Epithelial cell of proximal tubule (primary cell): ENCODE measurements at places on chromosomes 11 and 22. TPM values are rescaled to one million over a fixed set of nuclear protein-coding genes. Genes with fewer than 3 reads are reported as not detected.

- no peak for DNase-seq
Observed at GRCh38 chr11:115194802-115195110, 309.5 kb downstream of the CADM1 start.

DNA sequence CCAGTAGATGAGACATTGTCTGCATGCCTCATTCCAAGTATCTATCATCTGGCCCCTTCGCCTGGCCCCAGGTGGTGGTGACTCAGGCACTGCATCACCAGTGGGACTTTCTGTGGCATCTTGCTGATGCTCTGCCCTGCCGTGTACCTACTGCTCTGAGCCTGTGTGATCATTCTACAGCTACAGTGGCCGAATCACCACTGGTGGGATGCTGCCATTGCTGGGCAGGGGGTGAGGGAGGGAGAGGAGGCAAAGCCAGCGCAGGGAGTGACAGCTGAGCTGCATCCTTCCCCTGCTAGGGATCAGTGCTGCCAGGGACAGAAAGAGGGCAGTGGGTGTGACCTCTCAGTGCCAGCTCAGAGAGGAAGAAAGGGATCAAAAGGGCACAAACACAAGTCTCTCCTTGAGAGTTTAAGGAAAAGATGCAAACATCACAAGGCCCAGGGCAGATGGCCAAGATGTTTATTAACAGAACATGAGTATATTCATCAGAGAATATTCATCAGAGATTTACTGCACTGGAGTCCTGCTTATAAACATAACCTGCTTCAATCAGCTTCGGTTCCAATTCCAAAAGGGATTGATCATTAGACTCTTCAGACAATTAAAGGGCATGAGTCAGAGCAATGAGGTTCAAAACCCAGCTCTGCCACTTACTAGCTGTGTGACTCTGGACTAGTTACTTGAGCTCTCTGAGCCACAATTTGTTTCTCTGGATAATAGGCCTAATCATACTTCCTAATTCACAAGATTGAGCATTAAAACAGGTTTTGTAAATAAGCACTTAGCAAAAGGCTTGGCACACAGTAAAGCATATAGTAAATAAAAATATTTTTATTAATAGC lies 109.8 kb downstream of the NAT10 start:
- no peak for DNase-seq

DNA sequence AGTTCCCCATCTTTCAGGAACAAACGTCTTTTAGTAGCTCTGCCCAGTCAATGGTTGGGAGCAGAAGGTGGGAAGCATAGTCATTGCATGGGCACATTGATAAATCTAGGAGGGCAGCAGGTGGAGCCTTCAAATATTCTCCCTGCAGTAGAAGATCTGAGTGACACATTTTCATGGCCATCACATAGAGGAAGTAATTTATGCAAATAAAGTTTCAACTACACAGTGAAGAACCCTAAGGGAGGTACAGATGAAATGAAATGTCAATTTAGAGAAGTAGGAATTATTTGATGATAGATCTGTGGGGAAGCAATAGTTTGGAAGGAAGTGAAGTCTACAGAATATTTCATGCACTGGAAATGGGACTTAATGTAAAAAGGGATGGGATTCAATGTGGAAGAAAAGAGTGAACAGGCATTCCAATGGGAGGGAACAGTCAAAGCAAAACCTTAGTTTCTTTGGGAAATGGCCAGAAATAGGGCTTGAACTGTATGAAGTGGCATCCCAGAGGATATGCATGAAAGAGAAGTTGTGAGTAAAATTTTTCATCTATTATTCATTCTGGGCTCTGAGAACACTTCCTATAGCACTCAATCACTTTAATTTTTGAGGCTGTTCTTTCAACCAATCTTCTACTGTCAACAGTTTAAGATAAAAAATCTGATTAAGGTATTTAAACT lies 256.2 kb upstream of the LUZP2 start:
- DNase-seq = no peak

DNA sequence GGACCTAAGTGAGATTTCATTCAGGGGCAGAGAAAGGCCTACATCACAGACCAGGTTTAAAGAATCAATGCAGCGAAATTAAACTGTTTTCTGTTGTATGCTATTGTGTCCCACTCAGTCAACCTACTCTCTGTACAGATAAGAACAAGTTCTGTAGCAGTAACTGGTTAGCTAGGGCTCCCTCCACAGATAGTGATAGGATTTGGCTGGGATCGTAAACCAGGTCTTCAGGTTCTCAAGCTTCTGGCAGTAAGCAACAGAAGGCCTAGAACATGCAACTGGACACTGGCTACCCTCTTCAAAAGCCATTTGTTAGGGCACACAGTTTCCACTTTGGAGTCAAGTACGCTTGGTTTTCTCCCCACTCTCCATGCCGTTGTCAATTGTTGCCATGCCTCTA lies 69.2 kb downstream of the GDPD4 start:
- DNase-seq = no peak

- no peak for DNase-seq
Observed at GRCh38 chr11:123429913-123430720, at the start of gene GRAMD1B. Gene GRAMD1B (plus strand): TSS chr11:123430269. CDS start chr11:123430793, 524 bp downstream.

DNA sequence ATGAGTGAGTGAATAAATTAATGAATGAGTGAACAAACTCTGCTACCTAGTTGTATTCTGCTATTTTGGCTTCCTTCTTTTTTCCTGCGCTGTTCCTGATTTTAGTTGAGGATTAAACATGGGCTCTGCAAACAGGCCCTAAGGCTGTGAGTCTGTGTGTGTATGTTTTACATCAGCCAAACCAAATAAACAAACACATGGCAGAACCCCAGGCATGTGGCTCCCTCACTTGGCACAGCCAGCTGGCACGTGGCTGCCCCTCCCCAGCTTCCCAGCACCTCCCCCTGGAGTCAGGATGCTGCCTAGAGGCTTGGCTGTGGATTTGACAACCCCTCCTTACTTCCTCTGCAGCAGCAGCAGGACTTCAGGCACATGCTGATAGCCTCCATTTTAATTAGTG lies 593.2 kb downstream of the INSC start:
- DNase-seq = peak; percentile 22

DNA sequence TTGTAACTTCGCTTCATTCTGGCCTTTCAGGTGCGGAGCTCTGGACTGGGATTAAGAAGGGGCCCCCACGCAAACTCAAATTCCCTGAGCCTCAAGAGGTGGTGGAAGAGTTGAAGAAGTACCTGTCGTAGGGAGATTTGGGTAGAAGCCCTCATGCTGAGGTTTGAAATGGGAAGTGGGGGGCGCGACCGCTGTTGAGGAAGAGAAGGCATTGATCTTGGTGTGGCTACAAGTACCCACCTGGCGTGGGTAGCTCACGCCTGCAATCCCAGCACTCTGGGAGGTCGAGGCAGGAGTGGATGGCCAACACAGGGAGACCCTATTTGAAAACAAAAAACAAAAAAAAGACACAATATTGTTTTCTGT lies 779 bp downstream of the SELENOH start:
- DNase-seq = no peak

GRCh38 chr11:60785136-60785535 lies at the start of gene MS4A10:
Gene MS4A10 (plus strand): TSS chr11:60785333. CDS start chr11:60790336, 5,003 bp downstream.
- no peak for DNase-seq

DNA sequence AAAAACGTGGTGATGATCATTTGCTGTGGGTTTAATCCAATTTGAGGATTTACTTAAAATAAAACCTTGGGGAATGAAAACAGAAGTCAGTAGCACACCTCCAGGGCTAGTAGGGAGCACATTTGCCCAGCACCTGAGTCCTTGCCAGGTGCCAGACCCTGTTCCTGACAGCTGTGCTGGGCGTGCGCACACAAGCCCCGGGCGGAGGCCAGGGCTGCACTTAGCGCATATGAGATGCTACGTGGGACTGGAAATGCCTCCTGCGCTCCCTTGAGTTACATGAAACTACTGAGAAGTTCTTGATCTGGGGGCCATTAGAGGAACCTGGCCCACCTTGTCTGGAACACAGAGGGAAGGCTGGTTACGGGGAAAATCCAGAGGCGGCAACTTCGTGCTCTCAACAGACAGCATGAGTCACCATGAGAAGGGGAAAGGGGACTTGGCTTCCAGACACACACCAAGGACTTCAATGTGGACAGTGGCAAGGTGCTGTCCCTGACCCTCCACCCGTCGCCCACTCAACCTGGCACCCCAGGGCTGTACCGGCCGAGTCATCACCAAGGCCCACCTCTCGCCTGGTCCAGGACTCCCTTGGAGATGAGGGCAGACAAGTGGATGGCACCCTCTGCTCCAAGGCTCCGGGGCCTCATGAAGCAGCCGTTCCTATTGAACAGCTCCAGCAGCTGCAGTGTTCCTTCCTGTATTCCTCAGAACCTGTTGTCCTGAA lies 1468.6 kb downstream of the BRD1 start:
- DNase-seq = no peak

GRCh38 chr22:26555478-26555877 lies 34.5 kb downstream of the TPST2 start:
- DNase-seq = no peak

DNA sequence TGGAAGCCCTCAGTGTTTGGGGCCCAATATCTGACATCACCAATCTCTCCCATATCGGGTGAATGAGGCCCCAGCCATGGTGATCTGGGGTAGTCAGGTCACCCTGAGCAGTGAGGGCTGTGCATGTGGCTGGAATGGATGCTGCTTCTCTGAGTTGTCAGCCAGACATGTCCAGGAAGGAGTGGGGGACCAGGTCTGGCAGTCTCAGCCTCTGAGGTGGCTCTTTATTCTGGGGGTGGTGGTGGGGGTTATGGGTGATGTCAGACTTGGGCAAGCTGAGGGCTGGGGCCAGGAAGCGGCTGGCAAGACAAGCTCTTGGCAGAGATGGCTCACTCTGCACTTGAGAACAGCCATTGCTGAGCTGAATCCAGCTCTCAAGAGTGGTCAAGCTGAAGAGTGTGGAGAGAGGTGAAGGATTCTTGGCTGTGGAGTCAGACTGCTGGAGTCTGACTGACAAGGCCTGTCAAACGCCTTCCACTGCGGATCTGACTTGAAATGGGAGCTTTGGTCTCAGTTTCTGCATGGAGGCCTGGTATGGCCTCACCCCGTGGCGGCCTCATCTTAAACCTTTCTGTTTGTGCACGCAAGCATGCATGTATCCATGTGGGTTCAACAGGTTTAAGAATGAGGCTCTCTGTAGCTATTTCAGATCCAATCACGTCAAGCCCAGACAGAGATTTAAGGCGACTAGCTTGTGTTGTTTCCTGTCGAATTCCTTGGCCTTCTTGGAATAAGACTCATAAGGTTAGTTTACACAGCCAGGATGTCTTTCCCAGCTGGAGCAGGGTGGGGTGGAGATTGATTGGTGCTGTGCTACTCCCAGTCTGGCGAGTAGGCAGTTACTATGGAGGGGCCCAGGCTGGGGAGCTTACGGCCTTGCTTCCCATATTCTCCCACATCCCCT lies 83.9 kb upstream of the TIMP3 start:
- DNase-seq = no peak

- no peak for DNase-seq
Observed at GRCh38 chr11:106395716-106396349, 318.4 kb downstream of the AASDHPPT start.

DNA sequence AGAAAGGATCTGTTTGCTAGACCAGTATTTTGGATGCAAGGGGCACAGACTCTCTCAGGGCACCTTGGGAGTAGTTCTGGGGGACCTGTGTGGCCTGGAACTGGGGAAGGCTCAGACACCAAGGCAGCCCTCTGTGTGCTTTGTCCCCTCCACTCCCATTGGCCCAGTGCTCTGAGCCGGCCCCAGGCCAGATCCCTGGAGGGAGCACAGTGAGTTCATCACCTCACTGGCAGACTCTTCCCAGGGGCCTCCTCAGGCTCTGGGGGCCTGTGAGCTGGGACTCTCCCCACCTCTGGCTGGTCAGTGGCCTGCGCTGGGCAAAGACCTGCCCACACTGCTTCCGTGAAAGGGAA lies 51.7 kb downstream of the CHRDL2 start:
- no peak for DNase-seq

DNA sequence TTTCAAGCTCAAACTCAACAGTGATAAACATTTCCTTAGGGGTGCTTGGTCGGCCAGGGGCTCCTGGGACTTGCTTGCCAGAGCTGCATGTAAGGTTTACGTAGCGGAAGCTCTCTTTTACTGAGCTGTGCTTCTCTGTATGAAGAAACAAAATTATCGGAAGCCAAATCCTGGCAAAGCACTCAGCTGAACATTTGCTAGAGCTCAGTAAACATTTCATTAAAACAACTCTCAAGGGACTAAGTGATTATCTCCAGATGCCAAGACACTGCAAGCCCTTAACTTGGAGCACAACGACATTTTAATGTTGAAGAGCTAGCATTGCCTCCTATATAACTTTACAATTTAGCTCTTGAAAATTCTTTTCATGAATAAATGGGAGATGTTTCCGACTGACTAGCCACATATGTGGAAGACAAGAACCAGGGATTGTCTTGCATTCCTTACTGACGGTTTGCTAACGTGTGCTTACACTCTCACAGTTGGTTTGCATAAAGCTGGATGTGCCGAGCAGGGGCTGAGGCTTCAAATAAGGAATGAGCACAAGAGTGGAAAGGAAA lies 43.4 kb downstream of the SCUBE2 start:
- DNase-seq = no peak

- no peak for DNase-seq
Observed at GRCh38 chr11:23611726-23612125, 751.5 kb upstream of the CCDC179 start.

GRCh38 chr11:108025387-108026080 lies 16.8 kb downstream of the CUL5 start:
- no peak for DNase-seq

GRCh38 chr22:25069758-25070481 lies 117.4 kb downstream of the KIAA1671 start:
- DNase-seq = no peak

GRCh38 chr11:115226556-115226955 lies 277.7 kb downstream of the CADM1 start:
- DNase-seq = peak; percentile 87

GRCh38 chr11:61742391-61742790 lies 10.0 kb upstream of the MYRF start:
- no peak for DNase-seq

DNA sequence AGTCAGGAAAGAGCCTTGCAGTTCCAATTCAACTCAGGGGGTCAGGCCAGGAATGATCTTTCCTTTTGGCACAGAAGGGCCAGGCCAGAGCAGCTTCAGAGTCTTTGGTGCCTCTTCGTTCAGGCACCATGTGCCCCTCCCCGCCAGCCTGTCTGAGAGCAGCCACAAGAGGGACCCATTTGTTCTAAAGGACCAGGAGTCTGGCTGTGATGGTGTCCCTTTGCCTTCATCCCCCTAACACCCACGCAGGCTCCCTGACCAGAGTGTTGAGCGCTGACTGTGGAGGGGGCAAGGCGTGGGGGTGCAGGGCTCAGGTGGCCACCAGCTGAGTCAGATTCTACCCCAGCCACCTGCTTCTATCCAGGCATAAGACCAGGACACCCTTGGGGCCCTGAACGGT lies 156.4 kb downstream of the TTC17 start:
- no peak for DNase-seq

- no peak for DNase-seq
Observed at GRCh38 chr11:96124155-96124554, 200.2 kb upstream of the MTMR2 start.

Gene MYBPC3
- not detected in 2 replicates for total RNA-seq

Gene EXPH5
- total RNA-seq = 6.8 and 7.8 TPM in 2 replicates

Gene PGA5
- total RNA-seq = not detected in 2 replicates

Gene OR52H1
- total RNA-seq = not detected in 2 replicates

Gene NAALADL1
- total RNA-seq = 14.7 and 27.9 TPM in 2 replicates

Gene SMCO4
- total RNA-seq = 20.0 and 48.1 TPM in 2 replicates

Gene ST13
- 126 and 159 TPM in 2 replicates for total RNA-seq

Gene ARHGAP8
- total RNA-seq = 18.9 and 38.1 TPM in 2 replicates

Gene WEE1
- 61.2 and 105 TPM in 2 replicates for total RNA-seq

Gene GGT1
- 14.5 and 32.1 TPM in 2 replicates for total RNA-seq

Gene NXPE2
- total RNA-seq = not detected in 2 replicates

Gene MYRF
- total RNA-seq = 7.6 and 25.0 TPM in 2 replicates

Gene GTSE1
- 18.2 and 35.8 TPM in 2 replicates for total RNA-seq

Gene DERL3
- 0.12 and 2.3 TPM in 2 replicates for total RNA-seq

Gene HPX
- 0.06 and 1.0 TPM in 2 replicates for total RNA-seq

Gene HEPHL1
- total RNA-seq = not detected in 2 replicates
